ENCODE measurements at places on chromosomes 2 and 18.

- no peak for DNase-seq
These were observed 43.7 kb upstream of the HS6ST1 start for GRCh38 chr2:128362176-128362888.

DNA sequence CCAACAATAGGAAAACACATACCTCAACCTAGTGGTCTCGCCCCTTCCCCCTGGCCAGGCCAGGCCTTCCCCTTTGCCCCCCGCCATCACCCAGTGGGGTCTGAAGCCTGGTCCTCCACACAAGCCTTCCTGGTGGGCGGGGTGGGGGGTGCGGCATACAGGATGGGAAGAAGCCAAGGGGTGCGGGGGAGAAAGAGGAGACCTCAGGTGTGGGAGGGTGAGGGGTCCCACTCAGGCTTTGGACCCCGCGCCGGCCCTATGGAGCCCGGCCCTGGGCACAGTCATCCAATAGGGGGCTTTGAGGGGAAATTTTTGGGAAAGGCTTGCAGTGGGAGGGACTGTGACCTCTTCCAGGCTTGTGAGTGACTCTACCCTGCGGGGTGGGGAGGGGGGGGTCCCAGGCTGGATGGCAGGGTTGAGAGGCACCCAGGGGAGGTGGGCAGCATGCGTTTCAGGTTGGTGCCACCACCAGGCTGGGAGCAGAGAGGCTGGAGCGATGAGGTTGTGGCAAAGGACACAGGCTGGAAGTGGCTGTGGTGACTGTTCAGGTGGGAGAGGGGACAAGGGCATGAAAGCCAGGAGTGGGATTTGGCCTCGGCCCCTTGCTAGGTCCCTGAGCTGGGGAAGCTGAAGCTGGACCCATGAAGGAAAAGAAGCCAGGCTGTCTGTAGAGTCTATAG, 1.3 kb downstream of the SLC66A3 start:
- no peak for DNase-seq

DNA sequence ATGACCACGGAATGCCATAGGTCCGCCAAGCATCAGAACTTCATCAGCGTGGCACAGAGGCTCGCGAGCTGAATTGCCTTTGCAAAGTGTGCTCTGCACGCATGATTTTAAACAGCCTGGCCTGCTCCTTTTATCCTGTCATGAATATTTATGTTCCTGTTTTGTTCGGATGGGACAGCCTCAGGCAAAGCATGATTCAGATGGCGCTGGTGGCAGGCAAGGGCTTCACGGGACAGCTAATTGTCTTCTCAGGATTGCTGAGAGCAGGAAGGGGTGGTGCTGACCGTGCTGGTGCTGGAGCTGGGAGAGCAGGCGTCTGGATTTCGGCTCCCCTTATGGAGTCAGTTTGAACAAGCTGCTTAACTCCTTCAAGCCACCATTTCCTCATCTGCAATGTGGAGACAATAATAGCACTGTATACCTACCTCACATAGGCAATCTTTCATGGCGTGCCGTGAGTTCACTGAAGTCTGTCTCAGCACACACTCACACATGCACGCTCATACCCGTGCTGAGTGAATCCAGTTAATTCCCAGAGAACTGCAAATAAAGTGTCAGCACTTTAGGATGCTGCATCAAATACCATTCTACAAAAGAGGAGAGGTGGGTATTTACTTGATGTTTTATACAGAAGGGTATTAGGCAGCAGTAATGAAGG, 79.7 kb upstream of the APCDD1 start:
- no peak for DNase-seq

GRCh38 chr18:6219116-6219717, 195.5 kb downstream of the L3MBTL4 start:
- DNase-seq = peak; percentile 11

Measured in activated CD4-positive, alpha-beta T cell treated with anti-CD3 and anti-CD28 coated beads, Interleukin-2, amount 50 U/mL, for 16 hours (primary cell).